ENCODE measurements at places on chromosomes 6 and 20. TPM values are rescaled to one million over a fixed set of nuclear protein-coding genes. Genes with fewer than 3 reads are reported as not detected.
A peak's percentile ranks its signal among the peaks of the same experiment; 100 is the strongest.

ANKRD60 gene
- not detected for polyA plus RNA-seq

DNA sequence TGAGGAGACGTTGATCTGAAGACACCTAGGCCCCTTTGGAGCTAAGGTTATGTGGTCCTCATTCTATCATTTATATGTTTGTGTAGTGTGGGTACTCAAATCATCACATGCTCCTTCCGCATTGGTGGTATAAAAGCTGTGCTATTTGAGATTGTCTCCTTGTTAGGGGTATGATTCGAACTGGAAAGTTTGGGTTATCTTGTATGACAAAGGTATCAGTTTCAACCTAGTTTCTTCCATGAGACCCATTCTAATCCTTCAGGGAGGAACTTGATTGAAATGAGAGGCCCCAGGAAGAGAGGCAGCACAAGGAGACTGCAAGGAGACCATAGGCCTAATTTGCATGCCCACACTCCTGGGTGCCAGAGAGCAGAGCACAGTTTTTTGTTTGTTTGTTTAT is 104.2 kb upstream of the TIAM2 start:
- no peak for DNase-seq

- DNase-seq = no peak
These were observed 161.1 kb upstream of the DTNBP1 start for GRCh38 chr6:15823838-15824414.

GRCh38 chr6:105744815-105745214 is 341.3 kb upstream of the PRDM1 start:
- DNase-seq = no peak

DNA sequence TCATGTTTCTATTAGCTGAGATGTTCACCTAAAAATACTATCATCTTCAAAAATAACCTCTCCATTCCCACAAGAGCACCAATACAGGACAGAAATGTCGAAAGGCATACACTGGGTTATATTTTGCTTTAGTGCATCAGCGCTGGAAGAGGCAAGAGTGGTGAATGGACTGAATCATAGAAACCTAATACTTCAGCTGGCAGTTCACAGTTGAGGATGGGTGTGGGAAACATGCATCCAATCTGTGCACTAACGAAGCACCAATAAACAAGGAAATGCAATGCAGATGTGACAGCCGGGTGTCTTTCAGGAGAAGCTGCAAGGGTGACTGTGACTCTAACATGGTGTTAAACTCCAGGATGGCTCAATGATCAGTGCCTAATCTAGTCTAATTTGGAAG is 365.8 kb downstream of the ESR1 start:
- DNase-seq = no peak

- no peak for DNase-seq
These were observed 383.7 kb upstream of the IRAK1BP1 start for GRCh38 chr6:78483553-78484197.

- no peak for DNase-seq
These were observed 144.3 kb downstream of the GRIK2 start for GRCh38 chr6:101537753-101538316.

PSORS1C2 gene
- not detected for polyA plus RNA-seq

DNA sequence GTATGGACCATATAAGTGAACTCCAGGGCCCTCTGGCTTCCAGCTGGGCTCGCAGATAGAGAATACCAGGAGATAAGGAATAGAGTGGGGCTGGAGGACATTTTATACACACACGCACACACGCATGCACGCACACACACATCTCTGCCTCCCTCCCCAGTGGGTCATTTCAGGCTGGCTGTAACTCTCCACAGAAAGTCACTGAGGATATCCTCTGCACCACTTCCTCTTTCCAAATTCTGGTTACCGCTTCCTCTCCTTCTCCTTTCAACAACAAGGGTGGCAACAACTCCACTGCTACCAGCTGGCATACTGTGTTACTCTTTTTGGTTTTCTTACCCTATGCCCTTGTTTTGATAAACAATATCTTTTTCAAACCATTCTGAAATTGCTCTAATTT is 280.2 kb downstream of the COL12A1 start:
- no peak for DNase-seq

SOX18 gene
- polyA plus RNA-seq = 11.5 TPM

RHAG gene
- polyA plus RNA-seq = 0.86 TPM

DNA sequence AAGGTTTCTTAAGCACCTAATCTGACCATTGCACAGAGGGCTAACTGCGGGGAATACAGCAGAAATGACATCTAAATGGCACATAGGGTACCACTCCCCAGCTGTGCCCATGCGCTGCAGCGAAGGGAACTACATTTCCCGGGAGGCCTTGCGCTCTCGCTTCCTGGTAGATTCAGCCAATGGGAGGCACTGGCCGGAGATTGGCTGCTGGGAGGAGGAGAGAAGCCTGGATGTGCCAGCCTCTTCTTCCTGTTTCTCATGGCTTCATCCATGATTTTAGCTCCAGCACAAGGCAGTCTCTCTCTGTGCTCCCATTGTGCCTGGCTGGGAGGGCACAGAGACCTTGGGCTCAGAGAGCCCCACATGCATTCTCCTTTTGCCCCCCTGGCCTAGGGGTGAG is 101.7 kb upstream of the FOXA2 start:
- DNase-seq = peak; percentile 28

- DNase-seq = no peak
These were observed 168.9 kb upstream of the PDE10A start for GRCh38 chr6:165831812-165832510.

OVOL2 gene
- 1.00 TPM for polyA plus RNA-seq

BTBD9 gene
- polyA plus RNA-seq = 13.9 TPM

DNA sequence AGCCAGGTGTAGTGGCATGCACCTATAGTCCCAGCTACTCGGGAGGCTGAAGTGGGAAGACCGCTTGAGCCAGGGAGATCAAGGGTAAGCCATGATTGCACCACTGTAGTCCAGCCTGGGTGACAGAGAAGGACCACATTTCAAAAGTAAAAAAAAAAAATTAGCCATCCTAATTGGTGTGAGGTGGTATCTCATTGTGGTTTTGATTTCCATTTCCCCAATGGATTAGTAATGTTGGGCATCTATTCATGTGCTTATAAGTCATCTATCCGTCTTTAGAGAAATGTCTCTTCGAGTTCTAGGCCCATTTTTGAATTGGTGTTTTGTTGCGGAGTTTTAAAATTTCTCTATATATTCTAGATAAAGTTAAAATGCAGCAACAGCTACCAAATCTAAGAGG is 21.7 kb downstream of the ABHD12 start:
- DNase-seq = no peak

- no peak for DNase-seq
These were observed 89.6 kb downstream of the AIG1 start for GRCh38 chr6:143150281-143150680.

PHACTR3 gene
- polyA plus RNA-seq = 13.1 TPM

DNA sequence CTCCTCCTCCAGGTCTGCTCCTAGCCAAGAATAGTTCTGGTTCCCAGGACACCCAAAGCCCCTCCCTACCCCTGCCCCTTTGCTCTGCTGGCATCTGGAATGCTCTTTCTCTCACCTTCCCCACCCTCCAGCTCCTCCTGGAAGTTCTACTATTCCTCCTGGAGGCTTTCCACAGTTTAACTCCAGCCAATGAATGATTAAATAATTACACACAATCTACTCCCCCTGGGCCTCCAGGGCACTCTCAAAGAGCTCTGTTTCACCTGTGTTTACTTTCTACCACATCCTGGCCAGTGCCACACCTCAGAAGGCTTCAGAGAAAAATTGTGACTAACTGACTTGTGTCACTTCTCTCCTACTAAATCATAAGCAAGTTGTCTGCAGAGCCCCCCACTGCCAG is 36.2 kb downstream of the GCM1 start:
- DNase-seq = peak; percentile 7

GRCh38 chr6:128886706-128887105 is 3.8 kb downstream of the LAMA2 start:
- no peak for DNase-seq

DNA sequence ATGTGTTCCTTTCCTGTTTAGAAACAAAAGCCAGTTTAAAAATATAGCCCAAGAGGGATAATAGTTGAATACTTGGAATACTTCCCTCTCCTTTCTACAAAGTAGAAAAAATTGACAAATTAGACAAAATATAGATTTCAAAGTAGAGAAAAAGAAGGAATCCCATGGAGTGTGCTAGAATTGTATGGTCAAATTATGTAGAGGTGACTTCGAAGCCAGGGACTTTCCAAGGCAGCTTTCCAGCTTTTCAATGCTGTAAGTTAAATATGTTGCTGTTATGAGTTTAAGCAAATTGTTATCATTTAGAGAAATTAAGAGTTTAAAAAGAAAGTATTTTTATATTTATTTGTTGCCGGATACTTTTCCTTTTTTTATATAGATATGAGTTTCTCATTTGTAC is 415.5 kb upstream of the OPRM1 start:
- no peak for DNase-seq

DNA sequence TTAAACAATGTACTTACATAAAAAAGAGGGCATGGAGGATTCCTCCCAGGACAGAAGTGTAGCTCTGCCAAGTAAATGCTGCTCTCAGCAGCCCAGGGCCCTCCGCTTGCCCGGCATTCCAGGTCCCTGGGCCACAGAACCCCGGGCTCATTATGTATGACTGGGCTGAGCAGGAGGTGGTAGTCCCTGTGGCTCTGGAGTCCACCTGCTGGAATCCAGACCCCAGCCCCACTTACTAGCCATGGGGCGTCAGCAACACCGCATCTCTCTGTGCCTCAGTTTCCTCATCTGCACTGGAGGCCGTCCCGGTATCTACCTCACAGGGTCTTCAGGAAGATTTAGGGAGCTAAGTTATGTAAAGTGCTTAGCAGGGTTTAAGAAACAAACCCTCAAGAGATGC is 55.4 kb downstream of the PSMG4 start:
- no peak for DNase-seq

RAB22A gene
- 16.9 TPM for polyA plus RNA-seq

DBNDD2 gene
- 24.7 TPM for polyA plus RNA-seq

- DNase-seq = no peak
These were observed 122.1 kb downstream of the LRRC1 start for GRCh38 chr6:53916804-53917463.

DNA sequence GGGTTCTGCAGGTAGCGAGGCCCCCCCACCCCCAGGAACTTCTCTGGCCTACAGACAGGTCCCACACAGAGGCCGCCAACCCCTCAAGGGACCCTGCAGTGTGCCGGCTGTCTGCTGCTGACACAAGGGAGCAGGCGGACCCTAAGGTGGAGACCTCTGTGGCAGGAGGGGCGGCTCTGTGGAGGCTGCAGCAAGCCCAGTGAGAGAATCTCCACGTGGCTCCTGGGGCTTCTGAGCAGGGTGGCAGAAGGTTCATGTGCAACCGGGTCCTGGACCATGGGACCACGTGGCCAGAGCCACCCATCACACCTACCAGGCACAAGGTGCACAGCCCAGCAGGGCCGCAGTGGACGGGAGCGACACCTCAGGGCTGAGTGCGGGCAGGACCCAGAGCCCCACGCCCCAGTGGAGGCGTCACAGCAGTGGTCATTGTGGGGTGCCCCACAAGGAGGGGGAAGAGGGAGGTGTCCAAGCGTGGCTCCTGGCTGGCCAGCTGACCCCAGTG is 4.3 kb downstream of the ARFRP1 start:
- DNase-seq = no peak

- no peak for DNase-seq
These were observed 110.2 kb upstream of the CST7 start for GRCh38 chr20:24838546-24839535.

DNA sequence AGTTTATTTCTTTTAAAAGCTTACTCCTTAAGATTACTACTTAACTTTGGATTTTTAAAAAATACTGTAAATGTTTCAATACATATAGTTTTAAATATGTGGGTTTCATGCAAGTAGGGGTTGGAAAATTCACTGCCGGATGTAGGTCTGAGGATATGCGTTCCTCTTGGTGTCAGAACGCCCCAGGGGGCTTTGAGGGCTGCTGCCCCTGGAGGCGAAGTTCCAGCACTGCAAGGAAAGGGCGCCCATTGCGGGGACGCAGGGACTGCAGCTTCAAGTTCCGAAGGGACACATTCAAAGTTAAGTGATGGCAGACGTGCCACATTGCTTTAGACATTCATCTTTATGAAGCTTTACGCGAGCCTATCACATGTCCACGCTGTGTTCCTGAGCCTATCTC is 152.9 kb downstream of the SOD2 start:
- no peak for DNase-seq

- no peak for DNase-seq
These were observed 158.3 kb upstream of the IRAK1BP1 start for GRCh38 chr6:78709021-78709420.

LTA gene
- 0.30 TPM for polyA plus RNA-seq

DNA sequence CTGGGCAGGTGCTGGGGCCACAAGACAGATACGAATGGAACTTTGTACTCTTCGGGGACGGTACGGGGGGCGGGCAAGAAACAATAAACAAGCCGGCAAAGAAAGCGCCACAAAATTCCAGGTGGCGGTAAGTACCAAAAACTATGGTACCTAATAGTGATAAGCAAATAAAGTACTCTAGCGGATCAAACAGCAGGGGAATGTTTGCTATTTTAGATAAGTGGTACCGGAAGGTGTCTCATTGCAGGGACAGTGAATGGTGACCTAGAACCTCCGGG is 15.1 kb upstream of the RIPK1 start:
- no peak for DNase-seq

- DNase-seq = no peak
These were observed 19.0 kb upstream of the AFDN start for GRCh38 chr6:167807756-167808155.

DNA sequence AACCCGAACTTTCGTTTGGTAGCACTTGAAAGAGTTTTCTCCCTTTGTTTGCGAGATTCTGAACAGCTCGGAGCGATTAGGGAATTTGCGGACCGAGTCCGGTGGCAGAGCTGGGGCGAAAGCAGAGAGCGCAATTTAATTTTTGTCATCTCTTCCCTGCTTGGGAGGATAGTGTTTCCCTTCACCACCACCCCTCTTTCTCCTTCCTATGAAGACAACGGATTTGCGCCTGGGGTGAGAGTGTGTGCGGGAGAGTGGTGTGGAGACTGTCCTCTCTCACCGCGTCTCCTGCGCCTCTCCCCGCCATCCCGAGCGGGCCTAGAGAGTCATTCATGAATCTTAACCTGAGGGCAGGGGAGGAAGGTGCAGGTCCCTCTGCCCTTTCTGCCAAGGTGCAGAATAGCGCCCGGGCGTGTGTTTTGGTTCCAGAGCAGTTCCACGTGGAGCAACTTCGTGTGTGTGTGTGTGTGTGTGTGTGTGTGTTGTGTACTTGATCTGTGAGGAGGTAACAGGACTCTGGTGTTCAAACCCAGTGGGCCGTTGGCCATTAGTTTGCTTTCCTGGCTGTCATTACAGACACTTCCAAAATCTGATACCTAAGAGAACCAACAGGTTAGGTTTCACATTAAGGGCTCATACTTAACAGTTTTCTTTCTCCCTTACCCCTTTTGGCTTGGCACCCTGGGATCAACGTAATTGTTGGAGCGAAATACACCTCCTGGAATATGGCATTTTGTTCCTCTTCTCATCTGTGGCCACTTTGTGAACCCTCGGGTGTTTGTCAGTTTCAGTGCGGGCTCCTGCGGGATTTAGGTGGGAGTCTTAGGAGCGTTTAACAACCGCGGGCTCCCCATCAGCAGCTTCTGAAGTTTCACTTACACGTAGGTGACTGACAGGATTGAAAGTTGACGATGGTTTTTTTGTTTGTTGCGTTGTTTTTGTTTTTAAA is 1.8 kb downstream of the EYA4 start:
- peak; percentile 25 for DNase-seq

GRCh38 chr20:41228858-41229257 is 88.7 kb downstream of the ZHX3 start:
- DNase-seq = no peak

MLN gene
- polyA plus RNA-seq = 2.6 TPM

- DNase-seq = no peak
These were observed 3.1 kb upstream of the CEBPB start for GRCh38 chr20:50187403-50188051.

CGAS gene
- polyA plus RNA-seq = 3.2 TPM

GRCh38 chr20:21944227-21944626 is 238.8 kb downstream of the PAX1 start:
- no peak for DNase-seq
